ENCODE measurements at places on chromosomes 3 and 15. TPM values are rescaled to one million over a fixed set of nuclear protein-coding genes. Genes with fewer than 3 reads are reported as not detected.

Gene POLR2H
- 57.8 TPM for total RNA-seq

DNA sequence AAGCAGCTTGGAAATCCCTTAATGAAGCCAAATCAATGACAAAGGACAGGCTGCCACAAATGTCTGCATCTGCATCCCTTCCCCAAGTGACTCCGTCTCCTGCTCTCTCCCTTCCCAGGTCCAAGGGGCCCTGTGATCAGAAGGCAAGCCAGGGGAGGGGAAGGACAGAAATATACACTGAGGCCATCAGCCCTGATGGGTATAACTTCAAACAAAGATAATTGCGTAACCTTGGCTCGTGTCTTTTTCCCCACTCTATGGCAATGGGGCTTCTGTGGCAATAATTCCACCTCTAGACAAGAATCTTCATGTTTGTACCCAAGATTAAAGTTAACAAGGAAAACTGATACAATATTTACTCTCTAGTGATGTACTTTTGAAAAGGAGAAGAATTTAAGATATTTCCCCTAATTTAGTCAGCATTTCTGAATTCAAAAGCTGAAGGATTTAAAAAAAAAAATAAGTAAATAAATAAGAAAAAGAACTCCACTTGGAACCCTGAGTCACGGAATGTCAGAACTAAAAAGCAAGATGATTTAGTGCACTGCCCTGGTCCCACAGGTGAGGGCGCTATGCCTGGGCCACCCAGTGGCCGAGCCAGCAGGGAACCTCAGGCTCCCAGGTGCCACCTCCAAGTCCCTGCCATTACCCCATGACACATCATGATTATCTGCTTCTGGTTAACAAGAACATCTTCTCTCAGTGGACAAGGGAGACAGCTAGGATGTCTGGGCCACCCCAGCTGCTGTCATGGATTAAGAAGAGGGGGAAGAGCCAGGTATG is 154.5 kb downstream of the STT3B start:
- no peak for DNase-seq

DNA sequence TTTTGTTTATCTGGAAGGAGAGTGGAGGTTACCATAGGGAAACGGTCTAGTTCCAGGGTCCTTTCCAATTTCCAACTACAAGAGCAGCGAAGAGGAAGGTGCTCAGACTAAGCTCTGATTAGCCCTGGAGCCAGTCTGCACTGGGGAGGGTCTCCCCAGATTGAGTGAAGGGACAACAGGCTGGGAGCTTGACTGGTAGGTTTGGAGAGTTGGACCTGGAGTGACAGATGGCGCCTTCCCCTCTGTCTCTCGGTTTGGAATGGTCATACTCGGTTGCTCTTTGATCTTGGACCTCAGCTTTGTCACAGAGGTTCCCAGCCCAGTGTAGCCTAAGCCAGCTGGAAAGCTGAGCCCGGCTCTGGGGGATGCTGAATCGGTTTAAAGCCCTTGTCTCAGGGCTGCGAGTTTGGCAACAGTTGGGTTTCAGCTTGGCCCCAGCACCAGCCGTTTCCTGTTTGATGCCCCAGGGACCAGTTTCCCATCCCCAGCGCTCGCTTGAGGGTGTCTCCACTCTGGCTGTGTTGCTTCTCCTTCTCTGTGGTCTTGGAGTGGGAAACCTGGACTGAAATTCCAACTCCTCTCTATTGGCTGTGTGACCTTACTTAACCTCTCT is 53.1 kb upstream of the ULK4 start:
- peak; percentile 70 for DNase-seq

Gene SOX14
- total RNA-seq: not detected

DNA sequence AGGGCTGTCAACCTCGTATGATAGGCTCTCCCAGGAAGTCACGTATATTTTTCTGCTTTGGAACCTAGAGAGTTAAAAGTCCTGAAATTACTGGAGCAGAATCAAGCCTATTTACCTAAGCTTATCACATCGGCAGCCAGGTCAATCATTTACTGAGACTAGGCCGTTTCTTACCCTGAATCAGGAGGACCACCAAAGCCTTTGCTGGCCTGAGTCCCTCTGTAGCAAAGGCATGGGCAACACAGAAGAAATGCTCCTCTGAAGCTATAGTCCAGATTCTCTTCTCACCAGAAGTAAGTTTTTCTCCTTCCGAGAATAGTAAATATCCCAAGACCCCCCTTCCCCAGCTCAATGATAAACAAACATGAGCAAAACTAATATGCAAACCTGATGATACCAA is 125.9 kb upstream of the PHLDB2 start:
- DNase-seq: no peak

- DNase-seq: no peak
These were observed 283.9 kb upstream of the THBS1 start for GRCh38 chr15:39296955-39297354.

GRCh38 chr3:180932819-180933218 is 20.3 kb downstream of the FXR1 start:
- no peak for DNase-seq

- DNase-seq: no peak
These were observed 61.2 kb downstream of the PLD1 start for GRCh38 chr3:171749124-171749523.

DNA sequence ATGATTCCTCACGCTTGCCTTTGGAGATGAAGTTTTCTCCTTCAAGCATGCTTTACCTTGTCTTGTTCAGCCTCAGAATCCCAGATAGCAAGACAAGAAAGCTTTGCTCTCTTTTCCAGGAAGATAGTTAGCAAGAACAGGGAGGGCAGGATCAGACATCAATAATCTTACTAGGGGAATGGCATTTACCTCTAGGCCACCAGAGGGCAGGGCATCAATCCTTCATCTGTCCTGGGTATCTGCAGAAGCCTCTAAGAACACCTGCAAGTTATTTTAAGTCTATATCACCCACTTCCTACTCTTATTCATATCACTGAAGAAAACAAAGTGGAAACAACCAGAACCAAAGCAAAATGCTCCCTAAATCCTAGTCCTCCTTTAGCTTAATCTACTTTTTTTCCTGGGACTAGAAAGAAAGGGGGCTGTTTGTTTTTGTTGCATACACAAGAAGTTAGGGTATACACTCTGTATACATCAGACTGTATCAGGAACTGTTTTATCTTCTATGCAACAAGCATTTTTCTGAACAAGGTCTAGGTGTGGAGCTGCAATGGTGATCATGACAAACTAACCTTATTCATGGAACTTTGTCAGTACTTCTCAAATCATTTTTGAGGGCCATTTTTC is 862.5 kb downstream of the CADM2 start:
- no peak for DNase-seq

- DNase-seq: no peak
These were observed 505.8 kb downstream of the EPHA3 start for GRCh38 chr3:89613241-89613640.

- no peak for DNase-seq
These were observed 635.6 kb upstream of the TBL1XR1 start for GRCh38 chr3:177832880-177833279.

Gene P2RY14
- 8.9 TPM for total RNA-seq

DNA sequence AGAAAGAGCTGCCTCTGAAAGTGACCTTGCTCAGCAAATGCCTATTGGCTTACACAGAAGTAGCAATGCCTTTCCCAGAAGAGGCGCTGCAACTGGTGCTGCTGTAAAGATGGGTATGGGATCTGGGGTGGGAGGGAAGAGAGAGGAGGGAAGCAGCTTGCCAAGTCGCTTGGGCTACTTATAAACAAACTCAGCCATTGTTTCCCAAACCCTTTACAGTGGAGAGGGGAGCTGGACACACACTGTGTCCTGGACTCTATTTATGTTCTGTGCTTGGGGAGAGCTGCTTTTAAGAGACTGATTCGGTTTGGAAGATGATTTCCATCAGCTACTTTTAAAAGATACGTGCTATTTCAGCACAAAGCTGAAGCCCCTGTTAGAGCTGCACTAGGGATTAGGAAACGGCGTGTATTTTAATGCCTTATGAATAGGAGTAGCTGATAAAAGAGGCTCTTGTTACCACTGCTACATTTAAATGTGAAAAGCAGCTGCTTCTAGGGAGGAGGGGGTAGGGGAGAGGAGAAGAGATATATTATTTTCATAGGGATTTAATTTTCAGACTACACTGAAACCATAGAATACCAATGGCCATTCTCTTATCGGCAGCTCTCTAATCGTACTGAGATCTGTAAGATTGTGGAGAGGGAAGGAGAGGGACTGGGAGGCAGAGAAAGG is 440.6 kb downstream of the MCTP2 start:
- peak; percentile 57 for DNase-seq

DNA sequence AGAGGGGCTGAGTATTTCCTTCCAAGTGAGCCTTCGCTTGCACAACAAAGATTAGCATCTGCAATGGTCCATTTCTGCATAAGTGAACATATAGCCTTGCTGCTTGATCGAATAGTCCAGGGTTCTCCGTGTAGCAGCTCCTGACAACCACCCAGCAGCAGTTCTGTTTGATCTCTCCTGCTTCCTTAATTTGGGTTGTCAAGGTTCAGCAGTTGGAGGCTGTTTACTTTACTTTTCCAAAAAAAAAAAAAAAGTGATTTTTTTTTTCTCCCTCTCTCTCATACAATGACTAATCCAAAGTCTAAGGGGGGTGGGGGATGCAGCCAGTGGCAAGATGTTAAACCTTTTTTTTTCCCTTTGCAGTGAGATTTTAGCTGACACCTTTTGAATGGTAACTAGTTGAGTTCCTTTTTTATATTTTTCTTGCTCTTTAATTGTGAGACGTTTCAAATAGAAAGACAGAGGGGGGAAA is 3.6 kb downstream of the FOXP1 start:
- DNase-seq: no peak

All from sciatic nerve (tissue), 2 donors.